ENCODE measurements at places on chromosomes 16 and 17.

DNA sequence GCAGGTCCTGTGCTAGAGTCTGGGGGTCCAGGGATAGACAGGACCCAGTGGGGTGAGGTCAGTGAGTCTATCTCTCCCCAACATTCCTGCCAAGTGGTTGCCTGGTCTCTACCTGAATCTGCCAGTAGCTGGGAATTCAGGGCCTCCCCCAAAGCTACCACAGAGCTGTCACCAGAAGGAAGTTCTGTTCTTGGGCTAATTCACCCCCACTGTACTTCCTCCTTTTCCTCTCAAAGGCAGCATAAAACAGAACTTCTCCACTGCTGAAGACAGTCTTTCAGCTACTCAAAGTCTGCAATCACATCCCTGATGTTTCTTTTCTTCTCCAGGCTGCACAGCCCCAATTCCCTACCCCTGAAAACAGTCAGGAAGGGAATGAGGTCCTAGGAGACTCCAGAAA lies 8.7 kb downstream of the CAMTA2 start:
- DNase-seq: no peak

GRCh38 chr16:17459903-17460521 lies 10.7 kb downstream of the XYLT1 start:
- DNase-seq: peak; percentile 54

DNA sequence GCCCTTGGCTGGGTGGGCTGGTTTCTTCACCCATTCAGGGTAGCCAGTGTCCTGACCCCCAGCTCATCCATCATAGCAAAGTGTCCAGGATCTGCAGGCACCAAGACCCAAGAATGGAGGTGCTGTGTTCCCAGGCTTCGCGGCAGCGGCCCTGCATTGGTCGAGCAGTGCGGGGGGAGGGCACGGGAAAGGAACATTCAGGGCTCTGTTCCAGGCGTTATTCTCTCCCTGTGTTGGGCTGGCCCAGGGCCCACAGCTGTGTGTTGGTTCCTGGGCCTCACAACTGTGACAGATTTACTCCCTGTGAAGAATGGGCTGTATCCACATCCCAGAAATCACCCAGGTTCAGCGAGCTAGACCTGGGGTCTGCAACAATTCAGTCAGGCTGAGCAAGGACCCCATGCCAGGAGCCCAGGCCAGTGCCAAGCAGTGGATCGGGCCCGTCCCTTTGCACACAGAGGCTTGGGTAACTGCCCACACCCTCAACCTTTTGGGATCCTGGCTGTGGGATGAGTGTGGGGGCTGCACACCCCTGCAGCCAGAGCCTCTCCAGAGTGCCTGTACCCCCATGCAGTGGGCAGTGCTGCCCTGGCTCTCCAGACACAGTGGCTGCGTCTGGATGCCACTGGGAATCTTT lies 10.0 kb downstream of the GPT2 start:
- DNase-seq: peak; percentile 45

- no peak for DNase-seq
Observed at GRCh38 chr16:80065541-80065940, 465.0 kb upstream of the MAF start.

DNA sequence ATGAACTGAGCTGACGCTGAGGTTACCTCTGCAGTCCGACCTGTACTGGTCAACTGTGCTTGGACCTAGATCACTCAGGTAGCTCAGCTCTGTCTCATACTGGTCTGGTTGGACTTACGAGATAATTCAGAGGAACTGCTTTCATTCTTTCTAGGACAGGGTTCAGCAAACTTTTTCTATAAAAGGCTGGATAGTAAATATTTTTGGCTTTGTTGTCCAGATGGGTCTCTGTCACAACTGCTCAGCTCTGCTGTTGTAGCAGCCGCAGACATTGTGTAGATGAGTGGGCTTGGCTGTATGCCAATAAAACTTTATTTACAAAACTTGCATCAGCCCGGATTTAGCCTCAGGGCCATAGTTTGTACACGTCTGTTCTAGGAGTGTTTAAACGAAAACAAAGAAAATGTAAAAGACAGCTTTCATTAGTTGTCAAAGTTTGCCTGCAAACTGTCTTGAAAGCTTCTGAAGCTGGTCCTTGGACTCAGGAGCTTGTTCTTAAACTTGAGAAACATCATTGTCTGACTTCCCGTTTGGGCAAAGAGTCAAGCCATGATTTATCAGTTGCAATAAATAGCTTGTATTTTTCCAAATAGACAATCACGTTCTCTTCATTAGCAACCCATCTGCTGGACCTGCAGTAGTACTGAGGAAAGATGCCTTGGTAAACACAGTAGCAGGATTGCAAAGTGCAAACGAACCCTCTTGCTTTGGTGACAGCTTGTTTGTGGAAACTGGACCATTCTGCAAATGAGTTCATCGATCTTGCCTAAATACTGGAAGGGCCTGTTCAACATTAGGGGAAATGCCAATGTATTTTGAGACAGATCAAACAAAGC lies 253.4 kb downstream of the SNX29 start:
- peak; percentile 42 for DNase-seq

GRCh38 chr17:13475574-13476223 lies 126.0 kb downstream of the HS3ST3A1 start:
- no peak for DNase-seq

GRCh38 chr17:64984851-64985521 lies 65.7 kb upstream of the LRRC37A3 start:
- DNase-seq: peak; percentile 25

DNA sequence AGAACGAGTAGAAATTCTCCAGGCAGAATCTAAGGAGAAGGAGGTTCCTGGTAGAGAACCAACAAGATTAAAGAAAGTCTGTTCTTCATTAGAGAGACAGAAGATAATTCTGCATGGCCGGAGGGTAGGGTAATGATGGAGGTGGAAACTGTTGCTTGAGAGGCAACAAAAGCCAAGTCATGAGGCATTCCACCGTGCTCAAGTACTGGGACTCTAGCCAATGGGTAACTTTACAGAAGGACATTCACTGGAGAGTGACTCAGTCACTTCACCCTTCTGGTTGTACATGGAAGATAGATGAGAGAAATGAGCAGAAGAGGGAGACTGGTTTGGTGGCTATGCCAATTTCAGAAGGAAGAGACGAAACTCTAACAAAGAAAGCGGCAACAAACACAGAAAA lies 53.6 kb upstream of the ANKFN1 start:
- peak; percentile 47 for DNase-seq

DNA sequence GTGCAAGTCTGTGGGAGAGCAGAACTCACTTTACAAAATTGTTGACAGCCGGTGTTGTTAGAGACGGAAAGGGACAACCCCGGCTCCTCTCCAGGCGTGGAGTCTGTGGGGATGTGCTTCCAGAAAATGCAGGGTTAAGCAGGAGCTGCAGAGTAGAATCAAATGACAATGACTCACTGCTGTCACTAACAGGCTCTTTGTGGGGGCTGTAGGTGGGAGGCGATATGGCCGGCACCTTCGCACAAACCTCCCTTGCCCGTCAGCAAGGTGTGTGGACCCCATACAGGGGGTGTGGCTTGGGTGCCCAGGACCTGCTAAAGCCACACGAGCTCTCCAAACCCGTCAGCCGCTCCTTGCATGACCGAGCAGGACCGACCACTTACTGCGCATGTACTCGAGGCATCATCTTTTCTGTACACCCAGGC lies 5.8 kb downstream of the PDK2 start:
- peak; percentile 17 for DNase-seq

- no peak for DNase-seq
Observed at GRCh38 chr16:49967012-49967559, 57.9 kb upstream of the CNEP1R1 start.

- DNase-seq: peak; percentile 100
Observed at GRCh38 chr17:7887482-7888183, 956 bp upstream of the CHD3 start.

- peak; percentile 84 for DNase-seq
Observed at GRCh38 chr17:66541461-66542128, 239.2 kb downstream of the PRKCA start.

DNA sequence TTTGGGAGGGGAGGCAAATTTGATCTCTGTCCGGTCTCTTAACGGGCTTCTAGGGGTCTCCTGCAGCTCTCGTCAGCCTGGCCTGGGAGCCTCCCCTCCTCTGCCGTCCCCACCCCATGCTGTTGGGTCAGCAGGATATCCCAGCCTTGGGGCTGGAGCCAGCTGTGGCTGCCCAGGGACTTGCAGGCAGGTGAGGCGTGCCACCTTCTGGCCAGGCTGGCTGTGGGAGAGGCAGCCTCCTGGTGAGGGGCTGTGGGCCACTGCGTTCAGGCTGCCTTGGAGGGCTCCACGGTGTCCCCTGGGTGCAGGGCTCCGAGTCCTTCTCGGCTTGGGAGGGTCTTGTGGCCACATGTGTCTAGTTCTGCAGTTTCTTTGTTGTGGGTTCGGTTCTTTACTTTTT lies 34.6 kb downstream of the TBCD start:
- DNase-seq: no peak

DNA sequence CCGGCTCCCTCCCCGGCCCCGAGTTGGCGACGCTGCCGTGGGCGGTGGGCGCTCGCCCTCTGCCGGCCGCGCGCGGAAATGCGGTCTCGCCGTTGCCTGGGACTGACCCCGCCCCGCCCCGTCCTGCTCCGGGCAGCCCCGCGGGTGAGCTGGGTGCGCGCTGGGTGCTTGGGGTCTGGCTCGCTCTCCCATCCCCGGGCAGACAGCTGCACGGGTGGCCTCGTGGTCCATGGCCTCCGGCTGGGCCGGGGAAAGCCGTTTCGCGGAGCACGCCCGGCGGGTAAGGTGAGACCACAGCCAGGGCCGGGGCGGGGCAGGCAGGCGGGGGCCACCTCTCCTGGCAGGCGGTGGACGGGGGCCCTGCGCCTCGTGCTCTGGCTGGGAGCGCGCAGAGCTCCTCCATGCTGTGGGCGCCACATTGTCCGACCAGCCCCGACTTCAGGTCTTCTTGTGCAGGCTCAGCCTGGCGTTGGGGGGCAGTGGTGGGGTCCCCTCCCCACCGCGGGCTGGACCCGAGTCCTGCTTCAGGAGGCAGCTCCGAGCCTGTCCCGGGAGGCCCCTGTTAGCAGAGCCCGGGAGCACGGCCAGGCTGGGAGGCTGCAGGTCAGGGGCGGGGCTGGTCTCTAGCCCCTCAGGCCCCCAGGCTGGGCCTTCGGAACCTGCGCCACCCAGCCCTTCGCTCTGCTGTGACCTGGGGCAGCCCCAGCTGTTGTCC lies 7.0 kb upstream of the C1QTNF8 start:
- DNase-seq: peak; percentile 23

GRCh38 chr16:57377080-57377841 lies 5.0 kb downstream of the CX3CL1 start:
- DNase-seq: no peak

DNA sequence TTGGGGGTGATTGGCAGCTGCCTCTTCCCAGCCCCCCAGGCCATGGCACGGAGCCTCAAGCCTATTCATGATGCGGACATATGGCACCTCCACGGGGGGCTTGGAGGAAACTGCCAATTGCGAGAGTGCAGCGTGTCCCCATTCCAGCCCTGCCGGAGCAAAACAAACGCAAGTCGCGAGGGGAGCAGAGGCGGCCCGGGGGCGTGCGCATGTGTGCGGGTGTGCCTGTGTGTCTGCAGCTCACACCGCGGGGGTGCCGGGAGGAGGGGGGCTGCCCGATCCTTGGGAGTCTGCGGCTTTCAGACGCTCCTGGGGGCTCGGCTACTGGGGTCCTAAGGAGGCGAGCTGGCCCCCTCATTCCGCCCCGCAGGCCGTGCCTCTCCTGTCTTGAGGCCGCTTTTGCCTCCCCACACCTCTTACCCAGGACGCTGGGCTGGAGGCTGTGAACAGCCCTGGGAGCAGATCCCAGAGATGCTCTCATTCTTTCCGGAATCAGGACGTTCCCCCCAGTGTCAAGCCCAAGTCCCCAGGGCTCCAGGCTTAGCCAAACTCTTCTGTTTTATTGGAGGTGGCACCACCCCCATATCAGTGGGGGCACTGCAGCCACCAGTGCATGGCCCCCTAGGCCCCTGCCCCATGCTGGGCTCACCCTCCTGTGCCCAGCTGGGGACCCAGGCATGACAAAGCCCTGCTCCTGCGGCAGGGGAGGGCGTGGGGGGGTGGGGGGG lies 29.1 kb downstream of the ENDOV start:
- no peak for DNase-seq

GRCh38 chr16:20881503-20881878 lies 18.7 kb downstream of the DCUN1D3 start:
- DNase-seq: no peak

GRCh38 chr17:37519251-37519985 lies 29.7 kb downstream of the DUSP14 start:
- peak; percentile 14 for DNase-seq

GRCh38 chr17:79243603-79243990 lies 169.0 kb downstream of the ENGASE start:
- no peak for DNase-seq

GRCh38 chr17:78107457-78107856 lies 21.1 kb downstream of the TMC6 start:
- DNase-seq: peak; percentile 9

DNA sequence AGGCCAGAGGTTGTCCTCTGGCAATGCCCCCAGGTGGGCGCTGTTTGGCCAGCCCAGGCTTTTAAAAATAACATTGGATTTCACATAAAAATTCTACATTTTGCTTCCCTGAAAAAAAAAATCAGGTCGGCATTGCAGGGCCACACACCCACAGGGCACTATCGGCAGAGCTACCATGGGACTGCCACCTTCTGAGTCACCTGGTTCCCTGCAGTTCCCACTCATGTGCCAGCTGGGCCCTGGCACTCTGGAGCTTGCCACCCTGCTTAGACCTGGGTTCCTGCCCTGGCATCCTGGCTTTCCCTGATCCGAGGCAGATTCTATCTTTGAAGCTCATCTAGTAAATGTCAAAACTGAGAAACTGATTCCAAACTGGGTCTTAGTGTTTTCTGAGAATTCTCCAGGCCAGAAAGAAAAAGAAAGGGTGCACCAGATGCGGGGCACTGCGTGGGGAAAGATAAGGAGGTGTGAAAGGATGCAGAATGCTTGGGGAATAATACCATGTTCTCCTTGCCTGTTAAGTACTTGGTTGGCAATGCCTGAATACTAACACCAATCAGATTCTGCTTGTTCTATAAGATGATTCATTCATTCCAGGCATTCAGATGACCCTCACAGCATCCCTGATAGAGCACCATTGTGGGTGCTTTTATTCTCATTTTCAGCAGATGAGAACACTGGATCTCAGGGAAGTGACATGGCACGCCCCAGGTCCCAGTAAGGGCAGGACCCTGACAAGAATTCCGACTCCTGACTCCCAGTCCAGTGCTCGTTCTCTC lies 51.8 kb downstream of the RAI1 start:
- DNase-seq: peak; percentile 69

DNA sequence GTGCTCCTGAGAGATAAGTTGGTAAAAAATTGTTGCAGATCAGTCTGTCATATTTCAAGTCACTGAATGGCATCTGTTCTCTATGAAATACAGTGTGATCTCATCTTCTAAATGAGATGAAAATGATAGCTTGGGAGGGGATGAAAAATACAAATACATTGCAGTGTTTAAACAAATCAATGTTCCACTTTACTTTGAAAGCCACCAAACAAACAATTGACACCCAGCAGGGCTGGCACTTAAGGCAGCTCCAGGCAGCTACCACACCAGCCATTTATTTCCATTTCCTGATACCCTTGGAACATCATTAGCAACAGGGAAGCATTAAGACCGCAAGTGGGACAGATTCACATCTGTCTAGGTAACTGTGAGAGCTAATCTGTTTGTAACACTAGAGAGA lies 827.6 kb upstream of the KIF2B start:
- DNase-seq: no peak
